Camera-type eye (tissue), 1 donor: ENCODE measurements at places on chromosomes 1 and 21. TPM values are rescaled to one million over a fixed set of nuclear protein-coding genes. Genes with fewer than 3 reads are reported as not detected.

The ITLN2 gene
- not detected for total RNA-seq

The S100A8 gene
- 23.5 TPM for total RNA-seq

The CRNN gene
- total RNA-seq: not detected

The BCAN gene
- total RNA-seq: 5.2 TPM

The CSMD2 gene
- total RNA-seq: 9.2 TPM

The SUSD4 gene
- total RNA-seq: 12.1 TPM

The CASQ1 gene
- 35.8 TPM for total RNA-seq

The HEYL gene
- 16.3 TPM for total RNA-seq

The LCE3D gene
- not detected for total RNA-seq

The GNG12 gene
- total RNA-seq: 61.3 TPM
